Hematopoietic multipotent progenitor cell (in vitro differentiated cells): ENCODE measurements at places on chromosomes 4 and X. TPM values are rescaled to one million over a fixed set of nuclear protein-coding genes. Genes with fewer than 3 reads are reported as not detected.

The CT45A2 gene
- total RNA-seq = not detected

- no peak for DNase-seq
Observed at GRCh38 chrX:41858161-41858775, 65.1 kb downstream of the CASK start.

The SHROOM4 gene
- 2.4 TPM for total RNA-seq

- no peak for DNase-seq
Observed at GRCh38 chr4:140705625-140706275, 50.4 kb downstream of the TBC1D9 start.

- no peak for DNase-seq
Observed at GRCh38 chrX:154325541-154325940, 29.9 kb downstream of the TKTL1 start.

DNA sequence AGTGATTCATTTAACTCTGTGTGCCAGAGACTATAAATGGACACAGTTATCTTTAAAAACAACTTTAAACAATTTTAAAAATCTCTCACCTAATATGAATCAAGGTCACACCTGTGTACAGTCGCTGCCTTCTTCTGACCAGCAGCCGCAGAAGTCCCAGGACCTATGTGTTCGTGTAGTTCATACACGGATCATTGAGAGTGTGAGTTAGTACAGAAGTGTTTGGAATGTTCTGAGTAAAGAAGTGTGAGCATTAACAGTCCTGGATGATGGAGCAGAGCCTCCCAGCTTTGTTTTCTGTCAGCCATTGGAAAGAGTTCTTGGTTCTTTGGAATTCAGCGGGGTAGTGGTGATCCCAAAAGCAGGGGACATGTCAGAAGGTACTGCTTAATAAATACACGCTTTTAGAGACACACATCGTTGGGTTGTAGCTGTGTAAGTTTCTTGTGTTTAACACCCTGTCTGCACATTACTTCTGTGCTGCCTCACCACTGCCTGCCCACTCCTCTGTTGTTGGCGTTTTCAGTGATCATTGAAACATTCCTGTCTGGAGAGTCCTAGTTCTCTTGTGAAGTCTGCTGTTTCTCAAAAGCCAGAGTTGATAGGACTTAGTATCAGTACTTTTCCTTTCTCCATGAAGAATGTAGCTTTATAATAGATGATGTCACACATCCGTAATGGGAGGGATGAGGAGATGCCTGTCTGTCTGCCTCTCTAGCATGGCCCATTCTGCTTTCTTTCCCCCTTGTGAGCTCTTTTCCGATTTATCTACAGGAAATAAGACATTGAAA lies 90.6 kb downstream of the PTTG2 start:
- no peak for DNase-seq

DNA sequence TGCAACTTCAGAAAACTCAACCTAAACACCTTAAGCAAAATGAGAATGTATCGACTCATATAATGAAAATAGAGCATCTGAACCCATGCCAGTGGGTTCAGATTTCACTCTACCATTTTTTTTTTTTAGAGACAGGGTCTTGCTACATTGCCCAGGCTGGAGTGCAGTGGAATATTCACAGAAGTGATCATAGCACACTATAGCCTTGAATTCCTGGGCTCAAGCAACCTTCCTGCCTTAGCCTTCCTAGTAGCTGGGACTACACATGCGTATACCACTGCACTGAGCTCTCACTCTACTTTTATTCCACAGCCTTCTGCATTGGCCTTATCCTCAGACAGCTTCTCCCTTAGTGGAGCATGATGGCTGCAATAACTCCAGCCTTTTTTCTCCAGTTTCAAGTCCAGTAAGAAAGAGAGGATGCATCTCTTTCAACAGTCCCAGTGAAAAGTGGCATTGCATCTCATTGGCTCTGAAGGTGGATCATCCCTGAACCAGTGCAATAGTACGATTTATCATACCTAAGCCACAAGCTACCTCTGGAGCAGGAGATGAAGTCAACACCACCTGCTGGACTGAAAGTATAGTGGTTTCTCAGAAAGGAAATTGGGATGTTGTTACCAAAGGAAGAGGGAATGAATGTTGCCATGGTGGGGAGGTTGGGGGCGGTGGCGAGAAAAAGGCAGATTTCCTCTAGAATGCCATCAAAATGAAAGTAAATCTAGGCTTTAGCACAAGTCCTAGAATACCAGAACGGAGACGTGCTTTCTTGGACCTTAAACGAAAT lies 2.0 kb upstream of the SOD3 start:
- no peak for DNase-seq

The KIAA0232 gene
- 10.8 TPM for total RNA-seq

- no peak for DNase-seq
Observed at GRCh38 chr4:138645289-138645688, 370.3 kb upstream of the NOCT start.

DNA sequence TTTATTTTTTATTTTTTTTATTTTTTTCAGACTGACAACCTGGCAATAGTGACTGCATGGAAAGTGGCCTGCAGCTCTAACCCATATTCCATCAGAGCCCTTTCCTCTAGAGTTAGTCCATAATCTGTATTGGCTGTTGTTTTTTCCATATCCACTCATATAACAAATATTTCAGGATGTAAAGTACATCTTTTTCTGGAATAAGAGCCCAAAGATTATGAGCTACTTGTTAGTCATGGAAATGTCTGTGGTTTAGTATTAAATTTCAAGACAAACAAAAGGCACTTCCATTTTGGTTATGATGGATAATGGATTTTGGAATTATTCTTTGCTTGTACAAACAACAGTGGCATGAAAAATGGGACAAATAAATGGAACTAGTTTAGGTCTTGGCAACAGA lies 296.0 kb upstream of the HS3ST1 start:
- DNase-seq = no peak

DNA sequence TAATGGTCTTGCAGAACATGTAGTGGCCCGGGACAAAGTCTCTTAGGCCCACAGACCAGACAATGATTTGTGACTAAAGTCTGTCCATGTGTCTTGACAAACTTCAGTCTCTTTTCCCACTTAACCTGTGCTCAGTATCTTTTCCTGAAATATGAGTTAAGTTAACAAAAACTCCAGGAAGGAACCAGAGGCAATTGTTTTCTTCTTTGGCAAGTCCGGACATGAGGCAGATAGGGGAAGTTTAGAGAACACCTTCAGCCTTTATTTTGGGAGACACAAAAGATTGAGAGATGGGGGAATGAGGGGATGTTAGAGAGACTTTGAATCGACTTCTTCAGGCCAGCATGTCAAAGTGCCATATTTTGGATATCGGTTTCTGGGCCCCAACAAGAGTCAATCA lies 80.2 kb upstream of the FRMPD4 start:
- no peak for DNase-seq

The HEPH gene
- under 0.01 TPM for total RNA-seq

GRCh38 chrX:132023896-132024386 lies 839 bp downstream of the STK26 start:
- peak; percentile 33 for DNase-seq

The BANK1 gene
- 1.3 TPM for total RNA-seq

DNA sequence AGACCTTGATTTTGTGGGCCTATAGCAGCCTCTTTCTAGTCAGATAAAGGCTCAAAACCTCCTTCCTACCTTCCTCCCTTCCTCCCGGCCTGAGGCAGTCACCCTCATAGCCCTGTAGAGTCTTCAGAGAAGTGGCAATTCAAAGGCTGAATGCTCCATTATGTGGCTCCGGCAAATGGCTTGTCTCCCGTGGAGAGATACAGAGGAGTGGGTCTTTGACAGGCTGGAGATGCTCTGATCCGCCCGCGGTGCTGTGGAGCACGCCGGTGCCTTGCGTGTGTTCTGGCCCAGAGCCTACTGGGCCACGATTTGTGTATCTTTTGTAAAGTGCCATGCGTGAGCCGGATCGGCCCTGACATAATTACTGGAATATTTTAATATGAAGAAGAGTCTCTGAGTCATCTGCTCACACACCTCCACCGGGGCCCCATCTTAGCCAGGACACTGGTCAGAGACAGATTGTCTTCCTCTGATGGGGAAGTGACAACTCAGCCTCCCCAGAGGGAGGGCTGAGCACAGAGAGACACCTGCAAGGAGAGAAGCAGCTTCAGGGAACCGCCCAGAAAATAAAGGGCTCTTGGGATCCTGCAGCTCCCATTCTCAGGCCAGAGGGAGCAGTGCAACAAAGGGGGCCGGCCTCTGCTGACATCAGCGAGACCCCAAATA lies 88.7 kb downstream of the DCTD start:
- DNase-seq = no peak

DNA sequence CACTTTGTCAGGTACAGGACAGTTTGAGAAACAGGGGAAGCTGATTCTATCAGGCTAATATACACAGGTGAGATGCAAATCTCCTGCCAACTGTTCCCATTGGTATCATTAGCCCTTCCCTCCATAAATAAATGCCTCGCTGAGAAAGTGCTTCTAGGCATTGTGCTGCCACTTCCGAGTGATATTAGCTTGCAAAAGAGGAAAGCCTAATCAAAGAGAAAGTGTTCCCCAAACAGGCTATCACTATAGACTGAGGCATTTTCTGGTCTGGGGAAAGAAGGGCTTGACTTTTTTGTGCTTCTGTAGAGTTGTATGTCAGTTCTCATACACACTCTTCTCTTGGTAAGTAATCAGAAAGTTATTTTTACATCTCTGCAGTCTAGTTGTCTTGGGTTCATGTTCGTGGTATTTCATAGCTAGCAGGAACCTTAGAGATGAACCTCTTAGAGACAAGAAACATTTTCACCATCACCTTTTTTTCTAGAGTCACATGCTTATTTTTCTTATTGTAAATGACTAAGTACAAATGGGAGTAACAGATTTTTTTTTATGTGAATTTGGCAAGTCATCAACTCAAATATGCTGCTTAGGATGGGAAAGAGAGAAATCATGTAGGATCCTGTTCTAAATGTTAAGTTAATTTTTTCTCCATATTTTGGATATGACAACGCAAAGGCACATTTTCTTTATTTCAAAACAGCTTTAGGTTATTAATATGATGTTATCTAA lies 1009.8 kb downstream of the ADGRL3 start:
- DNase-seq = no peak

DNA sequence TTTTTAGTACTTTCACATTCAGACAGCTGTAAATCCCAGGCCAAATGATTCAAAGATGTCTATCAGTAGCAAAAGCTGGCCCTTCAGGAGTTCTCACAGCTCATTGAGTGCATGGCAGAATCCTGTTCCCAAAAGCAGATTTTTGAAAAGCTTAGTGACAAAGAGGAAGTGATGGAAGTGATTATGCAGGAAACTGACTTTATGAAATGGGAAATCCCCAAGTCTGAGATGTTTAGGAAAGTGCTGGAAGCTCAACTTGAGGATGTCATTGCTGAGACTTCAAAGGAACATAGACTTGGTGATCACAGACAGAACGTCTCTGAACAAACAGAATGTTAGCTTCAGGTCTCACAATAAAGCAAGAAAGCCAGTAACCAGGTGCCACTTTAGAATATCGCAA lies 51.0 kb upstream of the CFAP47 start:
- DNase-seq = no peak

DNA sequence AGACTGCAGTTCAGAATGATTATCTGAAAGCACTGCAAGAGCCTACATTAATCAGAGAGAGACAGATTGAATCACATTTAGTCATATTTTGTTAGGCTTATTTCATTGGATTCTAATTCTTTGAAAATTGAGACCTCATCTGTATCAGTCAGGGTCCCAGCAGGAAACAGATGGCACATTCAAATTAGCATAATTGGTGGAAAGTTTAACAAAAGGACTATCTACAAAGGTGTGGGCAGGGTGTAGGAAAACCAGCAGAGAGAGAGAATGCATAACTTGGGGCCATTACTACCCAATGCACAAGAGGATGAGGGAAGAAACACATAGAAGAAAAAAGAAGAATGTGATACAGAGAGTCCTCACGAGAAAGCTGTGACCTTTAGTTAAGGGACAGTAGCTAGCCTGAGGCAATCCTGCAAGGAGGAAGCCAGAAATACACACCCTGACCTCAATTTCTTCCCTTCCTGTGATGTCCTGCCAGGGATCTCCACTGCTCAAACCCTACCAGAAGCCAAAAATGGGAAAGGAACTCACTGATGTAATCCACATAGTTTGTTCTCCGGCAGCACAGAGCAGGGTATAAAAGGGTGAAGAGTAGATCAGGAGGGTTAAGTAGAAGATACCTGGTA lies 17.7 kb upstream of the XKRX start:
- DNase-seq = no peak

DNA sequence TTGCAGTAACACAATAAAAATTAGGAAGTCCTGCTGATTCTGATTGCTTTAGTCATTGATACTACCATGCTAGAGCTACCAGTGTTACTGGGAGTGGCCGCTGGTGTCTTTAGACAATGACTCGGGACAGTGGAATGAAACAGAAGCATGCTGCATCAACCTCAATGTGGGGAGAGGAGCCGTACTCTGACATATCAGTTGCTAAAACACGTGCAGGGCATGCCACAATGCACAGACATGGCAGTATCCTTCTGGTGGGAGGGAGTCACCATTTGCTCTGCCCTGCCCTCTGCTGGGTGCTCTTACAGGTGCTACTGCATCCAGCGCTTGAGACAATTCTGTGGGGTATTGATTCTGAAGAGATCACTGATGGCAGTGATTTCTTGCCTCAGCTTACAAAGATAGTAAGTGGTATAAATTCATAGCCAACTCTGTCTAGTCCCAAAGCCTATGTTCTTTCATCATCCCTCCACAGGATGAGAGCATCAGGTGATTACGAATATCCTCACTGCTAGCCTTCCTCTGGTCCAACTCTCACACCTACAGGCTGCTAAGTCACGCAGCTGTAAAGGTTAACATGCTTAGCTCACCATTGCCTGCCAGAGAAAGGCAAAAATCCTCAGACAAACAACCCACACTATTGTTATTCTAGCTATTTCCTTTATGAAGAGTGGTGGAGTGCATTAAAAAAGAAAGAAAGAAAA lies 43.7 kb downstream of the NSG1 start:
- DNase-seq = peak; percentile 18
